ENCODE measurements at places on chromosomes 5 and 9.

GRCh38 chr9:136022731-136023409 is 61.7 kb upstream of the UBAC1 start:
- DNase-seq, result no peak

DNA sequence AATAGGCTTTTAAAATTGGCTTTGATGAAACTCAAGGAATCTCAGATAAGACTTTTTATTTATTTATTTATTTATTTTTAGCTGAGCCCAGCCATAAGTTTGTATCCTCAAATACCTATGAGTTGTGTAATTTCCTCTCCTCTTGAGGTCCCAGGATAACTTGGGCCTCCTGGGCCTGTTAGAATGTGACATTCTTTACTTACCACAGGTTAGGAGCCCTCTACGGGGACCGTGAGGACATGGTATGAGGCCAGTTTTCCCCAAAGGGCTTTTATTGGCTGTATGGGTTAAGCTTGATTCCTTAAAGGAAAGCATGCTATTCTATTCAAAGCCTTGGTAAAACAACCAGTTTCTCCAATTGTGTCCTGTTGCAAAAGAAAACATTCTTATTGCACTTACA is 16.9 kb downstream of the SHISAL2B start:
- no peak for DNase-seq

DNA sequence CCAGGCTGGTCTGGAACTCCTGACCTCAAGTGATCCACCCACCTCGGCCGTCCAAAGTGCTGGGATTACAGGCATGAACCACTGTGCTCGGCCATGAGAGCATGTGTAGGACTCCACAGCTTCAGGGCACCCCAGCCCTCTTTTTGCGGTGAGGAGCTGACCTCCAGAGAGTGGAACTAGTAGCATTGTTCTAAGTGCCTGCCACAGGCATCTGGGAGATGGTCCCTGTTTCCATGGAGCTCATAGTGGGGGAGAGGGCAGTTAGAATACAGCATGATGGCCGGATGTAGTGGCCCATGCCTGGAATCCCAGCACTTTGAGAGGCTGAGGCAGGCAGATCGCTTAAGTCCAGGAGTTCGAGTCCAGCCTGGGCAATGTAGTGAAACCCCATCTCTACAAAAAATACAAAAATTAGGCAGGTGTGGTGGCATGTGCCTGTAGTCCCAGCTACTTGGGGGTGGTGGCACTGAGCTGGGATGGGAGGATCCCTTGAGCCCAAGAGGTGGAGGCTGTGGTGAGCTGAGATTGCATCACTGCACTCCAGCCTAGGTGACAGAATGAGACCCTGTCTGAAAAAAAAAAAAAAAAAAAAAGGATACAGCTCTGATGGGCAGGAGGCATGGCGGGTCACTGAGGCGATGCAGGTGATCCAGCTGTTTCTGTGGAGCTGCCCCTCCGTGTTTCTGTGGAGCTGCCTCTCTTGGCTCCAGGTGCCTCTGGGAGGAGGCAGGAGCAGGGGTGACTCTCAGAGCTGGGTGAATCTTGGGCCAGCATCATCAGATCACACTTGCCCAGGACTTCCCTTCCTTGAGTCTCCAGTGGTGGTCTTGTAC is 4.2 kb downstream of the ASS1 start:
- DNase-seq, result no peak

DNA sequence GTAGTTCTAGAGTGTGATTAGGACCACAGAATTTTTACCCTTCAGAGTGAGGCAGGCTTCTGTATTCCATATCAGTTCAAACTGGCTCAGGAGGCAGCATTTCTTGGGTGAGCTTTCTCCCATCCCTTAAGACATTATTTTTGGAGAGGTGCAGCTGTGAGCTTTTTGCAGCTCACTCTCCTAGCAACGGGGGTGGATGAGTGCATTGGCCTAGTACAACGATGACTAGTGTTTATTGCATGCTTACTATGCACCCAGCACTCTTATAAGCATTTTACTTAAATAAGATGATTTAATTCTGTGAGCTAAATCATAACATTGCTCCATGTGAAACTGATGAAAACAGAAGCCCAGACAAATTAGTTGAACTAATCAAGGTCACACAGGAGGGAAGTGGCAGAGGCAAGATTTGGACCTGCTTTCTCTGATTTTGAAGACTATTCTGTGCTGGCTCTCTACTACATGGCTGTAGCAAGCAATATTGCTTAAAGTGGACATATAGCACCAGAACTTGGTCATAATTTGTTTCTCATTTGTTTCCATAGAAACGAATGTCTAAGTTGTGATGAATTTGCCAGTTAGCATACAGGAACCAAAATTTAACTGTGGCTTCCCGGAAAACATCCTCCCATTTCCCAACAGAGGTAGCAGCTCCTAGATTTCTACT is 372.1 kb upstream of the RIOK2 start:
- no peak for DNase-seq

GRCh38 chr5:175887463-175887862 is 16.1 kb downstream of the CPLX2 start:
- no peak for DNase-seq

GRCh38 chr9:120299785-120300184 is 280.2 kb downstream of the CDK5RAP2 start:
- no peak for DNase-seq

GRCh38 chr9:115209601-115210306 is 91.8 kb upstream of the TNC start:
- no peak for DNase-seq

DNA sequence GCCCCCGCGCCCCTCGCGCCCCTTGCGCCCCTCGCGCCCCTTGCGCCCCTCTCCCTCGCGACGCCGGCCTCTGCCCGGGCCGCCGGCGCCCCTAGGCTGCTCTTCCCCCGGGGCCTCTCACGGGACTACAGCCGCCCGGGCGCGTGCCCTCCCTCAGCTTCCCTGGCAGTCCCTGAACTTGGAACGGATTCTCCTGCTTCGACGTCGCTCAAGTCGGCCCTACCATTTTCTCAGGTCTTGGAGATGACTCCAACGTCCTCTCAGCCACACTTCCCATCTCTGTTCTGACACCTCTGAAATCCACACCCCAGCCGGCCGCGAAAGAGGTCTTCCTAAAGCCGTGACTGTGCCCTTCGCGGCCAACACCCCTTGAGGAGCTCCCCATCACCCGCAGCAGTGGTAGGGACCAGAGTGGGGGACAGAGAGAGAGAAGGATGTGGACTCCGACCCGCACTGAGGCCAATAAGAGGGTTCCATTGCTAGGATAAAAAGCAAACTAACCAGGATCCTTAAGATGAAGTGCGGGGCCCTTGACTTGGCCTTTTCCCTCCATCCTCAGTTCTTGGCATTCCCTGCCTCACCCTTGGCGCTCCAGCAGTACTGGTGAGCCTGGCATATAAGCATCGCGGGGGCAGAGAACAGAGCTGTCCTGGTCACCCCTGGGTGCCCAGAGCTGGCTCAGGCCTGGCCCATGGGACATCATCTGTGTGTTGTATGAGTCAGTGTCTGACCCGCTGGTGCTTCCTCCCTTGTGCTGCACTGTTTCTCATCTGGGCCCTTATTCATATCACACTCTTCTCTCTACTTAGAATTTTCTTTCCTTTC is 38.6 kb upstream of the GARNL3 start:
- no peak for DNase-seq

DNA sequence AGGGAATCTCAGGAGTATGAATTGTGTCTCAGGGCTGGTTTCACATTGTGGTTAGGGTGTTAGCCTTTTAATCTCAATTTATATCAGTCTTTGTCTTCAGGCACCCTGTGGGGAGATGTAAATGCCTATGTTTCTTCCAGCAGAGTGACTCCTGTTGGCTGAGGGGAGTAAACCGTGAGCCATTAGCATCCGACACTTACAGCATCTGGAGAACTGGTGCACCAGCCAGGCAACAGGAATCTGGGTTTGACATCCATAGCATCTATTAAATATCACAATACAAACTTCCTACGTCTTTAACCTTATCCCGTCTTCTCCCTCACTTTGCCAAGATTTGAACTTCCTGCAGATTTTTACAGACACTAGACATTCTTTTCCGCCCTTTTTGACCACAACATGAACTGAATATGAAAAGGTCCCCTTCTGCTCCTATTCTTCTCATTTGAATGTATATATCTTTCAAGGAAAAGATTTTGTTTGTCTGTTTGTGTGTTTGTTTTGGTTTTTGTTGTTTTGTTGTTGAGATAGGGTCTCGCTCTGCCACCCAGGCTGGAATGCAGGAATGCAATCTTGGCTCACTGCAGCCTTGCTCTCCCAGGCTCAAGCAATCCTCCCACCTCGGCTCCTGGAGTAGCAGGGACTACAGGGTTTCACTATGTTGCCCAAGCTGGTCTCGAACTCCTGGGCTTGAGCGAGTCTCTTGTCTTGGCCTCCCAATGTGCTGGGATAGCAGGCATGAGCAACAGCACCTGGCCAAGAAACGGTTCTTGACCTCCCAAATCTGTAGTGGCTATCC is 626.2 kb downstream of the TLR4 start:
- no peak for DNase-seq

- no peak for DNase-seq
These were observed 35.6 kb downstream of the PTCD2 start for GRCh38 chr5:72355706-72356299.

- no peak for DNase-seq
These were observed at the start of gene NTNG2 for GRCh38 chr9:132161743-132162184. TSS of gene NTNG2 (plus strand) at chr9:132162058. CDS start at chr9:132166832, 4,774 bp downstream.

GRCh38 chr9:38408719-38409118 is 15.5 kb downstream of the IGFBPL1 start:
- no peak for DNase-seq

DNA sequence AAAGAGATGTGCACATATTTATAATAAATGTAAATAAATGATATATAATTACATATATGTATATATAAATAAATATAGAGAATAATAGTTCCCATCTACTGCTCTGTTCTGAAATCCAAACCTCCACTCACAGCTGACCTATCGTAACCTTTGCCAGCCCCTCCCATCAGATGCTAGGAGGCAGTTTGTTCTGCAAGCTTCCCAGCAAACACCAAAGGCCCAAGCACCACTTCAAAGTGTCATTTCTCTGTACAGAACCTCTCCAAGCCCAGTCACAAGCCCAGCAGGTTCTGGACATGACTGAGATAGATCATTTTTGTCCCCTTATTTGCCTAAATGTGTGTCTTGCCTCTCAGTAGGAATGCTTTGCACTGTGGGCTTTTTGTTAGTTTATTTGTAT is 62.4 kb downstream of the MFAP3 start:
- no peak for DNase-seq

- DNase-seq, result no peak
These were observed 54.4 kb downstream of the ANKH start for GRCh38 chr5:14816999-14817761.

- DNase-seq, result no peak
These were observed 313.8 kb downstream of the FAM170A start for GRCh38 chr5:119943148-119943547.

- no peak for DNase-seq
These were observed 43.9 kb downstream of the MAPKAP1 start for GRCh38 chr9:125663127-125663526.

DNA sequence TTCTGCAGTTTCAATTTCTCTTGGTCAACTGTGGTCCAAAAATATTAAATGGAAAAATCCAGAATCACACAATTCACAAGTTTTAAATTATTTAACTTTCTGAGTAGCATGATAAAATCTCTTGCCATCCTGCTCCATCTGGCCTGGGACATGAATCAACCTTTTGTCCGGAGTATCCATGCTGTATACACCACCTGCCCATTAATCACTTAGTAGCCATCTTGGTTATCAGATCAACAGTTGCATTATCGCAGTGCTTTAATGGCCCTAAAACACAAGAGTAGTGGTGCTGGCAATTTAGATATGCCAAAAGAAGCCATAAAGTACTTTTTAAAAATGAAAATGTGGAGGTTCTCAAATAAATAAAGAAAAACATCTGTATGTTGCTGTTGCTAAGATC is 25.3 kb downstream of the EFCAB9 start:
- no peak for DNase-seq

GRCh38 chr5:168653626-168654025 is 74.5 kb upstream of the PANK3 start:
- no peak for DNase-seq

DNA sequence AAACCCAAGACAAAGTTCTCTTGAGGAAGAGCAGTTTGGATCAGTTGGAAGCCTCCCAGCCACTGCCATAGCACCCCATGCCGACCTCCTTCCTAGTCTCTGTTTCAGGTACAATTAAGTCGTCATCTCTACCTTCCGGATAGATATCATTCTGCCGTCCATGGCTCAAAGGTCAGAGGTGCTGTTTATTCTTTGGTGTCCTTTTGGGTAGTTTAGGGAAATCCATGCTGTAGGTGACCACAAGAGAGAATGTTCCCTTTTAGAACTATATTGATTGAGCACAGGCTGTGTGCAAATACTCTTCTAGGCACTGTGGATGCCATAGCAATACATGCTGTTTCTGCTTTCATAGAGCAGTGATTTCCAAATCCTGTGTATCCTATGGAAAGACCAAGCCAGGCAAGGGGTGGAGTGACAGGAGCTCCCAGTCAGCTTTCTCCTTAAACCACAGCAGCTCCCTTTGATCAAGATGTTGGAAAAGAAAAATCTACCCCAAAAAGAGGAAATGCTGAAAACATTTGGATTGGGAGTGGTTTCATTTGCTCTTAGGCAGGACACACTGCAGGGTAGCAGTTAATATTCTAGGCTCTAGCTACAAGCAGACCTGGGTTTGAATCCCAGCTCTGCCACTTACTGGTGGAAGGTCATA is 127.9 kb downstream of the PALM2AKAP2 start:
- no peak for DNase-seq

- DNase-seq, result no peak
These were observed 2050.2 kb upstream of the CDH6 start for GRCh38 chr5:29143266-29143665.
